ENCODE measurements at places on chromosomes 12 and 14.

DNA sequence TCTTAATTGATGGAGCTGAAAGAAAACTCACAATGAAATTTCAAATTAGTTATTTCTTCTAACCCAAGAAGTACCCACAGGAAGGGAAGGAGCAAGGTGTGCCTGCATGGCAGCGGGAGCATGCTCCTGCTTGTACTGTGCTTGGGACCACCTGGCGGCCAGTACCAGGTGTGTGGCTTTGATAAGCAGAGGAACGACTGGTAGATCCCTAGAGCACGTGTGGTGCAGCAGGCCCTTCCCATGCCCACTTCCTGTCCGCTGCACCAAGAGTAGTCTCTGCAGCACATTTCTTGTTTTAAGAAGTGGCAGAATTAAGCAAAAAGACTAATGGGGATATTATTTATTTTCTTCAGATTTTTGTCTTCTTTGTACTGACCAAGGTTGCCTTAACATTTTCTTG, 122.3 kb upstream of the ATF1 start:
- DNase-seq, result no peak

GRCh38 chr14:64463195-64463594, 2.1 kb upstream of the AKAP5 start:
- no peak for DNase-seq

DNA sequence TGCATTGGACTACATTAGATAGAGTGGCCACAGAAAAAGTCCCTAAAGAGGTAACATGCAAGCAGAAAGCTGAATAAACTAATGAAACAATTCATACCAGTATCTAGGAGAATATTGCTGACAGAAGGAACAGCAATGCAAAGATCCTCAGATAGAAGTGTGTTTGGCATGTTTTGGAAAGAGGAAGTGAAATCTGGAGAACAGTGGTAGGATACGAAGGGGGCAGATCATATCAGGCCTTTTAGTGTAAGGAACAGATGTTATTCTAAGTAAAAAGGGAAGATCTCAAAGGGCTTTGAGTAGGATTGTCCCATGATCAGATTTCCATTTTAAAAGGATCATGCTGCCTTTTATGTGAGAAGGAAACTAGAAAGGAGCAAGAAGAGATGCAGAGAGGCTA, 342.9 kb downstream of the PAWR start:
- no peak for DNase-seq

- DNase-seq, result peak; percentile 61
These were observed 21.3 kb downstream of the SCAF11 start for GRCh38 chr12:45969084-45969483.
